ENCODE measurements at places on chromosomes 12 and 14.

GRCh38 chr14:29085546-29085945 lies 319.0 kb downstream of the FOXG1 start:
- DNase-seq, result no peak

DNA sequence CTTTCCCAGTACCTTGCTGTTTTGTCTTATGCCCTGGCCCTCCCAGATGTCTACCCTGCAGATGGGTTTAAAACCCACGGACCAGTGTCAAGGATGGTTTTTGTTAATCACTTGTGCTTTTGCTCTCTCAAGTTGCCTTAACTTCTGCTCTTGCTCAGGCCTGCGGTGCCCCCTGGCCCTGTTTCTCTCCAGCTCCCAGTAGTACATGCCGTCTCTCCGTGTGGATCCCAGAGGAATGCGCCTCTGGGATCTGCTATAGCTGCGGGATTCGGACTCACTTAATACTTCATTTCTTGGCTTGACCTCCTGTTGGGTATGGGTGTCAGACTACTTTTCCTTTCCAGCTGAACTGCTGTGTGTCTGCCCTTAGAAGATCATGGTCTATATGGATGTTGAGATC lies 14.5 kb downstream of the PLEKHG3 start:
- DNase-seq, result no peak

GRCh38 chr14:68392393-68393141 lies 400.3 kb downstream of the ZFP36L1 start:
- no peak for DNase-seq

GRCh38 chr12:67546746-67547145 lies 101.8 kb upstream of the DYRK2 start:
- no peak for DNase-seq

GRCh38 chr12:27003421-27004381 lies 10.5 kb downstream of the TM7SF3 start:
- DNase-seq, result no peak

GRCh38 chr12:106035421-106035820 lies 103.3 kb downstream of the NUAK1 start:
- DNase-seq, result no peak

DNA sequence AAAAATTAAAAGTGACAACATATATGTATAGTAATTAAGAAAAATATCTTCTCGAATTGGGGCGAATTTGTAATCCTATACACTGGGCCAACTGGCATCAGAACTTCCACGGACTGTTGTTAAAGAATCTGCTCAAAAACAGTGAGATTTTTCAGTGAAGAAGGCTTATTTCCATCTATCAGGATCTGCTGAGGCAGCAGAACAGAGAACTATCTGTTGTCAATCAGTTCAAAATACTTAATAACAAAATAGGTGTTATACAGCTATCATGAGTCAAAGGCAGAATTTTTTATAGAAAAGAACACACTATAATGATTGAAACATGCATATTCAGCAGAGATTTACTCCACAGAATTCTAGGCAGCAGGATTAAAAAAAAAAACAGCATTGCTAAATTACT lies 41.9 kb downstream of the IFNG-AS1 start:
- no peak for DNase-seq

- DNase-seq, result no peak
These were observed 126.7 kb upstream of the CCDC196 start for GRCh38 chr14:66359500-66359899.

DNA sequence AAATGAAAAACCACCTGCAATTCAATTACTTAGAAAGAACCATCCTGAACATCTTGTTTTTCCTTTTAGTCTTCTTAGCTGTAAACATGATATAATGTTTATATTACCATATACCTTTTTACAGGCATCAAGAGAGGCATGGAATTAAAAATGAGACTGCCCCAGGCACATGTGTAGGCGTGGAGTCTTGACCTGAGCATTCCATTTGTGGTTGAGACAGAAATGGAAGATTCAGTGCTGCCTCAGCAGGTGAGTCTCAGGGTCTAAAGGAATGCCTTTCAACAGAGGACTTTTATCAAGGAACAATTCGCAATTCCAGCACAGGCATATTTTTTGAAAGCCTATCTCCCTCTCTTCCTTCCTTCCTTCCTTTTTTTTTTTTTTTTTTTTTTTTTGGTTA lies 8.0 kb upstream of the NANOGNB start:
- DNase-seq, result no peak

- no peak for DNase-seq
These were observed 6.0 kb downstream of the FBXW8 start for GRCh38 chr12:116916714-116917114.

DNA sequence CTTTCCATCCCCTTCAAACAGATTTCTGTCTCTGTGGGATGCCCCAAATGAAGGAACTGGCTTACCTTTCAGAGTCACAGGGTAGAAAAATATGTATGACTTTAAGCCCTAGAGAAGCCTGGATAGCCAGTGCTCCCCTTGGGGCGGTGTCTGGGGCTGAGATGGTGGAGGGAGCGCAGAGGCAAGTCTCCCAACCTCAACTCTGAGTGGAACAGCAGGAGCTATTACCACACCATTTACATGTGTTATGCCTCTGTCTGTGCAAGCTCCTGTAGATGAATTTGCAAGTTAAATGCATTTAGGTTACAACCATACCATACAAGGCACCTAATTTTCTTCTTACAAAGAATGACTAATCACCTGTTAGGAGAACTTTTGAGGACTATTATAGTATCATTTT lies 50.4 kb upstream of the CLMN start:
- no peak for DNase-seq

DNA sequence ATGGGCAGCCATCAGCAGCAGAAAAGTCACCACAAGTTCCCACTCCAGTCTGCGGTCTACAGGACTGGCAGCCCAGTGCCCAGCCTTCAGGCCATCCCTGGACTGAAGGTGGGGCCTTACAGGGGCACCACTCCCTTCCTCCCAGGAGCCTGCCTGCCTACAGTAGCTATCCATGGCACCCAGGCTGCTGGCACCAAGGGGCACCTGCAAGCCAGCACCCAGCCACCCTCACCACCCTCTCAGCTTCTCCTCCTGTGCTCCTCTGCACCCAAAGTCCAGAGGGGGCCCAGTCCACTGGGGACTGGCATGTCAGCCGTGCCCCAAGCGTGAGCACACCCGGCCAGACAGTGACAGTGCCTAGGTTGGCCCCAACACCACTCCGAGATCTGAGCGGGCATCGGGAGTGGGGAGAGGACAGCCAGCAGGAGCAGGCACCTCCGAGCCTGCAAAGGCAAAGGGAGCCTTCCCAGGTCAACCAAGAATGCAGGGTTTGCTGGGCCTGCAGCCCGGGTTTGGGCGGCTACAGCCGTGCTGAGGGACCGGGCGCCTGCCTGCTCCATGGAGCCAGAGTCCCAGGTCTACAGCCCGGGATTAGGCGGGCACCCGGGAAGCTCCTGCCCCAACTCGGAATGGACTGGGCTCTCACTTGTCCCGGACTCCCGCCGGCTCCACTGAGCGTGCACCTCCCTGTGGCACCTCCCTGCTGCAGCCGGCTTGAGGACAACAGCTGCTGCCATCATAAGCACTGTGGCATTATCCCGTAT lies 8.1 kb upstream of the OR6C65 start:
- no peak for DNase-seq

- DNase-seq, result peak; percentile 100
These were observed at the start of gene TMEM263 for GRCh38 chr12:106955377-106956047. TSS of gene TMEM263 (plus strand) at chr12:106955907. CDS start at chr12:106967117, 11,210 bp downstream.

GRCh38 chr12:43921666-43922337 lies 85.9 kb downstream of the TMEM117 start:
- DNase-seq, result no peak

- peak; percentile 72 for DNase-seq
These were observed 64.6 kb downstream of the BEGAIN start for GRCh38 chr14:100522616-100523099.

- DNase-seq, result no peak
These were observed 11.0 kb upstream of the HHIPL1 start for GRCh38 chr14:99633918-99634317.

- DNase-seq, result no peak
These were observed 230.5 kb upstream of the KITLG start for GRCh38 chr12:88810806-88811205.

DNA sequence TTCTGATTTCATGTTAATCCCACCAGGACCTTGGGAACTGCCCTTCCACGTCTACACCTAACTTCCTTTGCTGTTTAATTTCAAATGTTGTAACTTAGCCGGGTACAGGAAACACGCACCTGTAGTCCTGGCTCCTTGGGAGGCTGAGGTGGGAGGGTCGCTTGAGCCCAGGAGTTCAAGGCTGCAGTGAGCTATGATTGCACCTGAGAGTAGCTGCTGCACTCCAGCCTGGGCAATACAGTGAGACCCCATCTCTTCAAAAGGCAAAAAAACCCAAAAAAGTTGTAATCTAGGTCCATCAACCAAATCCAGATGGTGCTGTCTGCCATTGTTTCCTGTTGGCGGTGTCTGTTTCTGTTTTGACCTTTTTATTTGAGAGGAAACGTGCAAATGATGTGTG lies 14.5 kb downstream of the BCL7A start:
- no peak for DNase-seq

DNA sequence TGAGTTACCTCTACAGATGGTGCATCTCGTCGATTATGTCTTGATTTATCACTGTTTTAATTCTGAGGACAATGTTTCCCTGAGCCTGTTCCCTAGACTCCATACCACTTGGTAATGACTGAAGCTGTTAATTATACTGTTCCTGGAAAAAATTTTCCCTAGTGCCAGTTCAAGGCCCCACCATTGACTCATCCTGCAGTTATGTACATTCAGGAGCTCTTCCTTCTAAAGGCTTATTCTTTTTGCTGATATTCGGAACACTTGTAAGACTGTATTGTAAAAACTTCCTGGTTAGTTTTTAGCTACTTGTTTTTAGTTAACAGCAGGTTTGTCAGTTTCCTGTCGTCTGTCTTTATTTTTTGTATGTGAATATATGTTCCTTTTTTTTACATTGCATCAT lies 30.4 kb upstream of the PPP2R5E start:
- no peak for DNase-seq

DNA sequence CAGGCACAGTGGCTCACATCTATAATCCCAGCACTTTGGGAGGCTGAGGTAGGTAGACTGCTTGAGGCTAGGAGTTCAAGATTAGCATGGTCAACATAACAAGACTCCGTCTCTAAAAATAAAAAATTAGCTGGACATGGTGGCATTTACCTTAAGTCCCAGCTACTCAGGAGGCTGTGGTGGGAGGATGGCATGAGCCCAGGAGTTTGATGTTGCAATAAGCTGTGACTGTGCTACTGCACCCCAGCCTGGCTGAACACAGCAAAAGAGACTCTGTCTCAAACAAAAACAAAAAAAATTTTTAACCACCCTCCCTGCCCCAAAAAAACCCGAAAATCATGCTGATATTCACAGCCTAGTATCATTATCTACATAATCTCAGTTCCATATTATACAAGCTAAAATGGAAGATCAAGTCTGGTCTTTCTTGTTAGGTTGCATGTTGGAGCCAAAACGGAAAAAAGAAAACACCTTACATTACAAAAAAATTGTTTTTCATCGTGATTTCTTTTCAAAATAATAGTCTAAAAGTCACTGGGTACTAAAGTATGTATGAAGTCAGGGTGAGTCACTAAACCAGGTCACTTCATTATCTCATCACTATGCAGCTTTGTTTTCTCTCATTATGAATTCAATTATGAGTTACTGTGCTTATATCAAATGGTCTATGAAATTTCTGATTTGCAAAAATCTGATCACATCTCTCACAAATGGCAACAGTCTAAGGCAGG lies 13.8 kb downstream of the GXYLT1 start:
- no peak for DNase-seq

DNA sequence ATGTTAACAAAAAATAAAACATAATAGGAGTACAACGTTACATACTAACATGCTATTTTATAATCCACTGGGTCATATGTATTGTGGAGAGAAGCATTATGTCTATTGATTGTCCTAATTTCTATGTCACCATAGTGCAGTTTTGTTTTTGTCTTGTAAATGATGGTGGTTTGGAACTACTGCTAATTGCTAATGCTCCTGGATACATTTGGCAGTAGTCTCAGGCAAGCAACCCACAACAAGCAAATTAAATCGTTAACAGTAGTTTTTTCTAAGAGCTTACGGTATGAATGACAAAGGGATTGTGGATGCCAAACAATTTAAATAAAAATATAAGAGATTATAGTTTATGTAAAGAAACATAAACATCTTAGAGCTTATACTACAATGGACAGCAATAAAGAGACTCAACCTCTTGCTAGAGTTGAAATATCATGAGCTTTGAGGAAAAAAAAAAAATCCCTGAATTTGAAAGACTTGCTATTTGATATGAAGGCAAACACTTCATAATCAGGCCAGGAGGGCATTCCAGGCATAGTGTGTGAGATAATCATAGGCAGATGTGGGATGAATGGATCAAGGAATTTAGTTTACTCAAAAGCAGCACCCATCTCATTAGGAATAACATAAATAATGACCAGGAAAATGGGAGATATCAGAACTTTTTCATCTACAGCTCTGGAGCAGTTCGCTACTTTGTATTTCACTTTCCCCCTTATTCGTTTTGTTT lies 181.3 kb downstream of the CCDC59 start:
- no peak for DNase-seq

GRCh38 chr12:2211119-2211518 lies 158.3 kb downstream of the CACNA1C start:
- no peak for DNase-seq

- DNase-seq, result no peak
These were observed 12.0 kb downstream of the CLSTN3 start for GRCh38 chr12:7142056-7142644.

DNA sequence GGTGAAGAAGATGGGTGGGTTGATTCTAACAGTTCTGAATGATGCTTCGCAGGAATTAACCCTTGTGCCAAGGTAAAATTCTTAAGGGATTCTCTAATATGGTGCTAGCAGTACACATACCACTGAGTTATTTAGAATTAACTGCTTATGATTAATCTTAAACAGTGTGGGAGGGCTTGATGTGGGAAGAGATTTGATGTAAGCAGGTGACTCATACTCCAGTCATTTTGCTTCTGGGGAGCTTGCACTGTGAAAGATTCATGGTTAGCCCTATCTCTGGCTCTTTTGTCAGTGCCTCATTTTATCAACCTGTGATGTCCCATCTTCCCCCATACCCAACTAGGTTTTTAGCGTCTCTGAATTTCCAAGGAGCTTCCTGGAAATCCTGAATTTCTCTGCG lies 83.8 kb downstream of the NRXN3 start:
- no peak for DNase-seq

DNA sequence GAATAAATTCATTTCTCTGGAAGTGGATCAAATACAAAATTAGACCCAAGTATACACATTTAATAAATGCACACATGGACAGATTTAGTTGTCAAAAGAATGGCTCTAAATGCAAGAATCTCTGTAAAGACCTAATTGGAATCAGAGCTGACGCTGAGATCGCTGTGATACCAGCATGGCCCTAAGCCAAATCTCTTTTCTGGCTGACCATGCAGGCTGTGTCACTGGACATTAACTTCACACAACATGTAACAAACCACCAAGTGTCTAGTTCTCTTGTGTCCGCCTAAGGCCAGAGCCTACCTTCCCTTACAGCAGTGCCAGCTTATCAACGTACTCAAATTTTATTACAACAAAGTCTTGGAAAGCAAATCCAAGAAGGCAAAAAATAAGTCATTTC lies 127.5 kb downstream of the MED13L start:
- DNase-seq, result no peak

- peak; percentile 92 for DNase-seq
These were observed 67.2 kb downstream of the DIO3 start for GRCh38 chr14:101628471-101628966.

GRCh38 chr12:51008329-51009055 lies 17.7 kb downstream of the SLC11A2 start:
- no peak for DNase-seq
